ENCODE measurements at places on chromosomes 16 and 17.

- H3K4me1 ChIP-seq: peaks cover 90% of the 10 kb centered on the region
- H3K4me3 ChIP-seq: peak within 1 kb of the TSS; percentile 70
- H3K27ac ChIP-seq: peak within 1 kb of the TSS; percentile 90
- DNase-seq: peak; percentile 96
- peaks cover 4% of the 10 kb centered on the region for H3K36me3 ChIP-seq
Observed at GRCh38 chr16:75251280-75252048, at the start of gene BCAR1. Gene BCAR1, minus strand, starts transcription at chr16:75251624. Its CDS starts 142 bp downstream, at chr16:75251482.

- no peak overlapping the region for H3K4me3 ChIP-seq
- no peaks in the 10 kb centered on the region for H3K36me3 ChIP-seq
- DNase-seq: no peak
- no peaks in the 10 kb centered on the region for H3K27me3 ChIP-seq
Observed at GRCh38 chr16:84537491-84538151, 33.2 kb upstream of the MEAK7 start.

- H3K36me3 ChIP-seq: no peaks in the 10 kb centered on the region
- DNase-seq: peak; percentile 22
- H3K4me1 ChIP-seq: peaks cover 53% of the 10 kb centered on the region
- no peak overlapping the region for H3K27ac ChIP-seq
- no peak overlapping the region for H3K4me3 ChIP-seq
Observed at GRCh38 chr17:79518585-79519523, 92.0 kb downstream of the RBFOX3 start.

GRCh38 chr17:76234354-76234679, 6.0 kb downstream of the RNF157 start:
- no peak overlapping the region for H3K4me3 ChIP-seq
- H3K27me3 ChIP-seq: peaks cover 11% of the 10 kb centered on the region
- H3K27ac ChIP-seq: no peak overlapping the region
- DNase-seq: no peak

GRCh38 chr17:77445760-77446532, 305.2 kb downstream of the SEC14L1 start:
- H3K36me3 ChIP-seq: peaks cover 12% of the 10 kb centered on the region
- H3K4me3 ChIP-seq: no peak overlapping the region
- peak overlapping the region; percentile 67 for H3K27ac ChIP-seq
- peak; percentile 54 for DNase-seq
- peaks cover 70% of the 10 kb centered on the region for H3K4me1 ChIP-seq
